Pulmonary artery endothelial cell (primary cell): ENCODE measurements at places on chromosomes 16 and 17.

DNA sequence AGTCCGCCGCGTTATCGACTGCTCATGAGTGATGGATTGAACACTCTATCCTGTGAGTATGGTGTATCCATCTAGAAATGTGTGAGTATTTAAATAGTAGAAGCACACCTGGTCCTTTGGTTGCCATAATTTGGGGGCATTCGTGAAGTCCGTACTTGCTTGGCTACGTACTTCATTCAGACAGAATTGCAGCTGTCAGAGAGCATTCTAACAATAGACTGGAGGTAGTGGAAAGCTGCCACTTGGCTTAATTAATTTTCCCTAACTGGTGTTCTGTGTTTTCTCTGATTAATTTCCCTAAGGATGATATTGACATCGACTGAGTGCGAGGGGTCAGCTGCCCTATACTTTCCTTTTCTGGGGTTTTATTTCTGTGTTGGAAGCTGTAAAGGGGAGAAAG, 14.1 kb downstream of the RPA1 start:
- DNase-seq, result no peak

- DNase-seq, result no peak
Measured at GRCh38 chr17:74427048-74427762, 4.7 kb upstream of the GPRC5C start.

- DNase-seq, result no peak
Measured at GRCh38 chr16:56888806-56889205, 23.8 kb downstream of the SLC12A3 start.

DNA sequence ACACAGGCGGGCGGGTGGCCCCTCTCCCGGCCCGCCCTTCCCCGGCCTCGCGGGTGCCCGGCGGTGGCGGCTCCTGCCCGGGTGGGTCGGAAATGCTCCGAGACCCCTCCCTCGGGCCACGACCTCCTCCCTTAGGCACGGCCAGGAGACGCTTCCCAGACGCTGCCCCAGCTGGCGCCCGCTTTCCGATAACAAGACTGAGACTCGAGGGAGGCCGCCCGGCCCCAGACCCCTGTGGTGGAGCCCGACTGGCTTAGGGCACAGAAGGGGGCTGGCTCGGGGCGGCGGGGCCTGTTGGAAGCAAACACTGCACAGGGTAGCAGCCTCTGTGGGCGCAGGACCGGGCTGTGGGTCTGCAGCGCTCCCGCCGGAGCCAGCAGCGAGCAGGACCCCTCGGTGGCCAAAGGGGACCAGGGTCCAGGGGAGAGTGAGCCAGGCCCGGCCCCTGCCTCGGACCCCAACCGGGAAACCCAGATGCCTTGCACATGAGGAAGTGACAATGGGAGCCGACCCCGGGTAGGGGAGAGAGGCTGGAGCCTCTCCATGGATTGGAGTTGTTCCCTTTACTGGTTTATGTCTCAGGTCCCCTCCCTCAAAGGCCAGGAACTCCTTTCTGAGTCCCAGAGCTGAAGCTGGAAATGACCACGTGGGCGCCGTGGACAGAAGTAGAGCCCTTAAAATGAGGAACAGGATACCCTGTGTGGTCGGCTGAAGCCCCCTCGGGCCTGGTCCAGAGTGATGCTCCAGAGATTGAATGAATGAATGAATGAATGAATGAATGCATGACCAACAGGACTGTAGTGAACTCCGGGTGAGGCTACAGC, 19.8 kb upstream of the ADCY7 start:
- no peak for DNase-seq

DNA sequence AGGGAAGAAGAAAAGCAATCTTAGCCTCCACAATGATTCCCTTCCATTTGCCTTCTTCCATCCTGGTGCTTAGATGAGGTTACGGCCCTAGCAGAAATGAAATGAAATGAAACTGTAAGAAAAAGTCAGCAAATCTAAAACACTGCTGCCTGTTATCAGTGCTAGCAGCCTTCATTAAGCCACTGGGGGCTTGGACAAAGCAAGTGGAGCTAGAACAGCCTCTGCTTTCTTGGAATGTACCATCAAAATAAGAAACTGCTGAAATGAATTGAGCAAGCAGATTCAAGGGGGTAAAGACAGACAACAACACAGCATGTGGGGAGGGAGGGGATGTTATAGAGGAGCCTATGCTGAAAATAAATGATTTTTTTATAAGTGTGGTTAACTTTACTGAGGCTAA, 5.1 kb downstream of the ANKFN1 start:
- no peak for DNase-seq

GRCh38 chr17:73625006-73625405, 19.2 kb downstream of the SDK2 start:
- no peak for DNase-seq

DNA sequence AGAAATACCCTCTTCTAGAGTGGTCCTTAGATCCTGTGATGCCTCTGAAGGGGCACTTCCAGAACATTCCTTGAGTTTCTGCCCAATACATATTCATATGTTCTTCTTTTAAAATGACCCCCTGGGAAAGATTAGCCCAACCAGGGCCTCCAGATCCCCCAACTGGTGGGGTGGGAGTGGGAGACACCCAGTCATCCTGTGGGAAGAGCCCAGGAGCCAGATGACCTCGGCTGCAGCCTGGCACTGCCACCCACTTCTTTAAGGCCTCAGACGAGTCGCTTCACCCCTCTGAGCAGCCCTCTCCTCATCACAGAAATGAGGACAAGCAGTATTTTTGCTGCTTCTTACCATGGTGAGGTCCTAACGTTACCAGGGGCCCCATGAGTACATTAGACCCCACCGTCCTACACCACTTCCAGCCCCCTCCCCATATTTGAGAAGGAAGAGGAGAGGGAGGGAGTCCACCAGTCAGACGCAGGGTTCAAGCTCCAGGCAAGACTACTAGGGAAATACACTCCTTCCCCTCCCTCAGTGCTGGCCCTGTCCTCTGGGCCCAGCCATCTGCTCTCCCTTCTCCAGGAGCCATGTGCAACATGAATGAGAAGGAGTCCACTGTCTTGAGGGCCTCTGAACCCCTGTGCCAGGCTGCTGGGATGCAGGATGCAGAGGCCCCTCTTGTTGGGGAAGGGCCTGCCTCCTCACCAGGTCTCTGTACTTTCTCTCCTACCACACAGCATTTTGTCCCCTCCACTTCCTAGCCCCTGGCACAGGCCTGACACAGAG, 11.8 kb downstream of the MPO start:
- DNase-seq, result no peak

DNA sequence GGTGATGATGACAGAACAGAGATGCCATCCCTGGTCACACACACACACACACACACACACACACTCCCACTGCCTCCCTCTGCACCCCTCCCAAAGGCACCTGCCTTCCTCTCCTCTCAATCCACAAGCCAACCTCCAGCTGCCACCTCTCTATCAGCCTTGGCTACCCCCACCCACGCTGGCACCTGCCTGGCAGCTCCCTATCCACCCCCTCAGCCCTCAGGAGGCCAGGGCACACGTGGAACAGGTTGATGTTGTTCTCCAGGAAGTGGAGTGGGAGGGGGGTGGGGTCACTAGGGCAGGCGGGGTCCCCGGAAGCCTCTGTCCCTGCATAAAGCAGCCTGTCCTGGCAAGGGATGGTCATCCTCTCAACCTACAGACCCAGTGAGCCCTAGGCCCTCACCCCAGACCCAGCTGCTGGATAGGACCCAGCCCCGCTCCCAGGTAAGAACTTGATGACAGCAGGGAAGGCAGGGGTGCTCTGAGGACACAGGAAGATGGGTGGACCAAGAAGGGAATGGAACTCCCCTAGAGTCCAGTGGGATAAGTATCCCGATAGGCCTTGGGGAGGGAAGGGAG, at the start of gene GSDMA:
Gene GSDMA (plus strand): TSS at position 363 of the 579 bp plus-strand sequence. CDS start 2,684 bp downstream, outside the sequence.
- DNase-seq, result no peak

GRCh38 chr16:10494343-10495030, 85.9 kb downstream of the EMP2 start:
- no peak for DNase-seq
